Activated naive CD4-positive, alpha-beta T cell treated with anti-CD3 and anti-CD28 coated beads for 36 hours (primary cell): ENCODE measurements at places on chromosomes 6 and 20. TPM values are rescaled to one million over a fixed set of nuclear protein-coding genes. Genes with fewer than 3 reads are reported as not detected.

Gene PTK6
- 0.35 TPM for total RNA-seq

Gene TBX18
- total RNA-seq = not detected

Gene GPR63
- total RNA-seq = 0.72 TPM

Gene RIOK1
- total RNA-seq = 38.5 TPM

Gene RAD21L1
- not detected for total RNA-seq
